Thoracic aorta (tissue), 2 donors: ENCODE measurements at places on chromosomes 4 and X.

- DNase-seq, result no peak
Observed at GRCh38 chr4:169253113-169253671, 17.6 kb downstream of the SH3RF1 start.

GRCh38 chr4:123581802-123582201 is 185.2 kb downstream of the SPRY1 start:
- no peak for DNase-seq

GRCh38 chr4:99352602-99353537 is at the start of gene ADH1C:
TSS of gene ADH1C (minus strand) at chr4:99352746. CDS start at chr4:99352675, 71 bp downstream.
- DNase-seq, result no peak

DNA sequence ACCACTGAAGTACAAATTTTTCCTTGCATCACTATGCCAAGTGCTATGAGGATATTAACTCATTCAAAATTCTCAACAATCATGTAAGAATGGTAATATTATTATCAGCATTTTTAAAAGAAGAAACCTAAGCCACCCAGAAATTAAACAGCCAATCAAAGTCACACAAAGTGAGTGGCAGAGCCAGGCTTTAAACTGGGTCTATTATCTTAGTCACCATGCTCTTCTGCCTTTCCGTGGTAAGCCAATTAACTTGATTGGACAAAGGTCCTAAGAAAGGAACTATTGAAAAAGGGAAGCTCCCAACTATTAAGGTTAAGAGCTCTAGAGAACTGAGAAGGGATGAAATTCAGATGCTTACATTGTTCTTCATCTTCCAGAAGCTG is 111.5 kb downstream of the ASB9 start:
- DNase-seq, result no peak

- DNase-seq, result no peak
Observed at GRCh38 chr4:52751487-52751911, 274 bp upstream of the ERVMER34-1 start.

DNA sequence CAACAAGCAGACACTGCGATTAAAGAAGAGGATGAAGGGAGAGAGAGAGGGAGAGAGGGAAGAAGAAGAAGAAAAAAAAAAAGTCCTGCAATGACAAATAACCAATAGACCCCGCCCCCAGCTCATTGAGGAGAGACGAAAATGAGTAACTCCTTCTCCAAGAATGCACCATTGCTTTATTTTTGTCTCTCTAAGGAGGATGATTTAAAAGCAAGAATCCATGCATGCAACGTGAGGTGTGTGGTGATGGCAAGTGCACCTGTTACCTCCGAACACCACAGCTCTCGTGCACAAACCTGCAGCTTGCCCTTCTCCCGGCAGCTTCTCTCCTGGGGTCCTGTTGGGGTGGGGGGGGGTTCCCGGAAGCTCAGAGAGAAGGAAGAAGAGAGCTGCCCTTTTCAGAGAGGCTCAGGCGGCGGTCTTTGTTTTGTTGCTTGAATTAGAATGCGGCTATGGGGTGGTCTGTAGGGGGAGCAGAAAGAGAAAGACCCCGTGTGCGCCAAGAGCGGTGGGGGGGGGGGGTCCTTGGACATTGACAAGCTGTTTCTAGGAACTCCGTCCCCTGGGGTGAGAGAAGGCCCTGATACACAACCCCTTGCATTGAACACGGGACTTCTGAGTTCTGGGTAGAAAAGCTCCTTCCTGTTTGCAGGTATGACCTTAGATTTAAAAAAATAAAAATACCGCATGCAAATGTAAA is 100.7 kb downstream of the CRLF2 start:
- DNase-seq, result no peak

GRCh38 chr4:98352396-98352795 is 91.2 kb downstream of the RAP1GDS1 start:
- DNase-seq, result no peak

DNA sequence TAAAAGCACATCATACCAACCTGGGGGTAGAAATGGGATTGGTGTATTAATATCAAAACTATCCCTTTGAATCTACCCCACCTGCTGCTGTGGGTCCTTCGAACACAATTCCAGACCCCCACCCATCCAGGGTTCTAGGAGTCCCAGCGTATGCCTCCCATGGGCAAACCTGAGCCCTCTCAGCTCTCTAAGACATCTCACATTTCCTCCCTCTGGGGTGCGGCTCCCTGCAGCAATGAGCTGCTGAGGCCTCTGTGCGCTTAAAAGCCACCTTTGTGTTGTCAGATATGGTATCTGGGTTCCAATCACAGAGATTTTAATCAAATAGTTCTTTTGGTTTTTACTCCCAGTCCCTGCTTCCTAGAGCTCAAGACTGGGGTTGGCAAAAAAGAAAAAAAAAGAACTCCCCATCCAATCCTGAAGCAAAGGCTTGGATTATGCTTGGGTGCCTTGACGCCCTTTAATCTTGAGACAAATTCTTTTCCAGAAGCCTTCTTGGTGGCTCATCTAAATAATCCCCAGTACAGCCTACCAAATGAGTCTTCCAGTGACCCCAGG is 37.5 kb upstream of the NOCT start:
- no peak for DNase-seq

DNA sequence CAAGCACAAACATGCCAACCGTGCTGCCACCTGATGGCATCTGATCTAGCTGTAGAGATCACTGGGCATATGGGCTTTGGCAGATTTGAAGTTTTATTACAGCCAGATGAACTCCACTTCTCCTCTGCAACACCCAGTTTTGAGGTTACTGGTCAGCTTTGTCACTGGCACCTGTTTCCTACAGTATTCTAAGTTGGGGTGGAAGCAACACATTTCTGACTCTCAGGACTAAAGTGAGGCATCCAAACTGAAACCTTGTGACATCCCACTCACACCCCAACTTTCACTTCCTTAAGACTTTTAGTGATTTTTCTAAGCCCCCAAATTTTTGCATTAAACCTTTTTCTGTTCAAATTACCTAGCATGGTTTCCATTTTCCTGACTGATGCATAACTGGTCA is 115.1 kb upstream of the PCDH18 start:
- DNase-seq, result no peak

DNA sequence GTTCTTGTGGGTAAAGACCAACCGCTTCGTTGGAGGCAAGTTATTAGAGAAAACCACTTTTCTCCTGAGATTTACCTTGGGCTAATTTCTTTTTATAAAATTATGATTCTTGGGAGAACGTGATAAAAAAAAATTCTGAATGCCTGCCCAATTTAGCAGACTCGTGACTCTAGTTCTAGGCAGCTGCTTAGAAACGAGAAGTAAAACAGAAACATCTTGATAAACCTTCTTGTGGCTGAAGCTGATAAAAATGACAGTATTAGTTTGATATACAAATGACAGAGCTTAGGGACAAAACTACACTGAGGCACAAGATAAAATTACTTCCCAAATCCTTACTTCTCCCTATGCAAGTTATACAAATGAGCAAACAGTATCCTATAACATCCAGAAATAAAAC is 458.9 kb upstream of the TEX13C start:
- no peak for DNase-seq

GRCh38 chr4:91345632-91346031 is 958.1 kb upstream of the GRID2 start:
- DNase-seq, result no peak

DNA sequence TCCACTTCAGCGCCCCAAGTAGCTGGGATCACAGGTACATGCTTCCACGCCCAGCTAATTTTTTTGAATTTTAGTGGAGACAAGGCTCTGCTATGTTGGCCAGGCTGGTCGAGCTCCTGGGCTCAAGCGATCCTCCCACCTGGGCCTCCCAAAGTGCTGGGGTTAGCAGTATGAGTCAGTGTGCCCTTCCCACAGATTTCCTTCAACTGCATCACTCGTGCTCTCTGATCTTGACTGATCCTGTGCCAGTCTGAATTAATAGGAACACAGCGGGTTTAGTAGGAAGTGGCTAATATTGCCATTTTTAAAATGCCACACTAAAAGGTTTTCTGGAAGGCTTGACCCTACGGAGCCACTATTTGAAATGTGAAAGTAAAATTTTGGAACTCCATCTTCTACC is 4.3 kb upstream of the SHROOM2 start:
- DNase-seq, result no peak

DNA sequence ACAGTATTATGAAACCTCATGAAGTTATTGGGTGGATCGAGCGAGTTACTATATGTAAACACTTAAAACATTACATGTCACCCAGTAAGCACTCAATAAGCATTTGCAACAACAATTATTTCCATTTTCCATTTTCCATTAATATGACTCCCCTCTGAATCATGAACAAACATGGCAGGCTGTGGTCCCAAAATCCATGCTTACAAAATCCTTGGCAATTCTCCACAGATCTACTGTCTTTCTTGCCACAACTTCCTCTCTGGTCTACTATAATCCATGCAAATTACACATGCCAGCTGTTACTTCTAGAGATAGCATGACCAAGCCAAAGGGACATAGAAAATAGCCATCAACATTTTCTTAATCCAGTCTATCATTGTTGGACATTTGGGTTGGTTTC is 22.0 kb downstream of the ASB11 start:
- no peak for DNase-seq

DNA sequence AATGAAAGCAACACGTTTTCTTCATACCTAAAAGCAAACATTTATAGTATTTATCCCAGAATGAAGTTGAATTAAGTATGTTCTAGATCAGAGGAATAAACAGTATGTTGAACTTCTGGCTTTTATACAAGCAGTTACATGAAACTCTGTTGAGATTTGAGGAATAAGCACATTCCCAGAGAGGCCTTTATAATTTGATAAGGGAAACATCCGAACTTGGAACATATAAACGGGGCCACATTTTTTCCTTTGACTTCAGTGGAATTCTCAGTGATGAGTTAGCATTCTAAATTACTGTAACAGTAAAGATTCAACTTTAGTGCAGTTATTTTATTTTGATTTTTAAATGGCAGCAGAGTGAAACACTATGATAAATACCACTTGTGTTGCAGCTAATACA is 119.5 kb downstream of the GLRA3 start:
- DNase-seq, result no peak

- no peak for DNase-seq
Observed at GRCh38 chrX:101415180-101416145, 7.4 kb downstream of the HNRNPH2 start.

- no peak for DNase-seq
Observed at GRCh38 chr4:137892134-137892533, 350.0 kb downstream of the SLC7A11 start.

- DNase-seq, result no peak
Observed at GRCh38 chrX:23513121-23513520, 154.2 kb upstream of the PRDX4 start.

DNA sequence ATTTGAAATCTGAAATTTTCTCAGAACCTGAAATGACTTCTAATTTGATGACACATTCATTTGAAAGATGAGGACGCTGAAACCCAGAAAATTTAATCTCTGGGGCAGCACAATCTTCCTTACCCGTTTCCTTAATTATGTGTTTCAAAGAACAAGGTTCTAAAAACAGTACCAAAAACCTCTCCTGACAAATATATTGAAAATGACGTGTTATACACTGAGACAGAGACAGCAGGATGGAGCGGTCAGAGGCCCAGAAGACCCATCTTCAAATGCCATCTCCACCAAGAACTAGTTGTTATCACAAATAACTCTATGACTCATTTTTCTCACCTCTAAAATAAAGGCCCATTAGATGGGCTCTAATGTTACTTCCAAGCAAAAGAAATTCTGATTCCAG is 177.3 kb downstream of the NSUN7 start:
- no peak for DNase-seq

GRCh38 chrX:103254171-103254824 is 657 bp downstream of the TCEAL8 start:
- DNase-seq, result no peak

GRCh38 chr4:930827-931193 is 1.3 kb downstream of the GAK start:
- no peak for DNase-seq

- no peak for DNase-seq
Observed at GRCh38 chr4:147157860-147158701, 212.4 kb upstream of the TTC29 start.

DNA sequence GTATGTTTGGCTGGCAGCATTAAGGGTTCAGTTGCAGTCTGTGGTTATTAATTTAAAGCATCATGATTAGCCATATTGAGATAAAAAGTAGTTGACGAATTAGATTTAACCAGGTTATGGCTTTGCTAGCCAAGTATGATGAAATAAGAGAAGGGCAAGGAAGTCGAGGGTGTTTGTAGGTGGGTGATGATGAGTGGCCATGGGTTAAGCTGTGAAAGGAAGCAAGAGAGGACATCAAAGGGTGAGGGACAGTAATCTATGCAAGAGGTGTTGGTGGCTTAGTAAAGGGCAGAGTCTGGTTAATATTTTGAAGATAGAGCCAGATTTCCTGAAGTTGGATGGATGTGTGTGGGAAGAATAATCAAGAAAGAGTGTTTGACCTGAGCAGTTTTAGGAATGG is 44.5 kb downstream of the STIM2 start:
- no peak for DNase-seq

DNA sequence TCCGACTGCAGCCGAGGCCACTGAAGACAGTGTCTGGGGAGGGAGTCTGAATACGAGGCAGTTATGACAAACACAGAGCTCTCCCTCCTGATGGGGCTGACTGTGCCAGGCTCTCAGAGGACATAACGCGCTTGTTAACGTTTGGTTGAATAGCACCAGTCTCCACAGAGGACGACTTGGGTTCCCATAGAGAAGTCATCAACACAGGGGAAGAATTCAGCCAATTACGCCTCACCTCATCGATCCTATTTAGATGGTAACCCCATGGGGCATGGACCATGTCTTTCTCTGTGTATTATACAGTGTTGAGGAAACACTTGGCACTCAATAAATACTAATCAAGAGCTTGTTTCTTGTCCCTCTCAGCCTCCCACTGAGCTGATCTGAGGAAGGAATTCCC is 642.6 kb upstream of the LCORL start:
- no peak for DNase-seq

- no peak for DNase-seq
Observed at GRCh38 chr4:151807220-151807619, 46.4 kb upstream of the GATB start.

DNA sequence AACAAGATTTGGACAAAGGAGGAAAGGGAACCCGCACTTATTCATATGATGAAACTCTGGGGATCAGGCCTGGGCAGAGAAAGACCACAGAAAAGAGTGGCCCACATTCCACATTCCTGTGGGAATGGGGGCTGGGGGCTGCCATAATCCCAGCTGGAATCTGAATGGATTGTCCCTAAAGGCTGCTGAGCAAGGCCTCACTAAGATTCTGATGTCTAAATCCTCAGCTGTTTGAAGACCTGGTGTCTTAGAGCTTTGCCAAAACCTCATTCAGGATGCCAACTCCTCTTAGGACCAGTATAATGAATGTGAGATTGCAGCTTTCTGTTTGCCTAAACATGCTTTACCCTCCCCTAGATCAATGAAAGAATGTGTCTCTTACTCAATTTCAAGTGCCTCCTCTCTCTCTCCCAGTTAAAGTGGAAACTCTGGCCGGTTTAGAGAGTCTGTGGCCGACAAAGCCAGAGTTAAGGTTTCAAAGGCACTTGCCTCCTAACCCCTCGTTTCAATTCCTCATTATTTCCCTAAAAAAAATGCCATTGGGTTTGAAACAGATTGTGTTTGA is 33.3 kb upstream of the GPC4 start:
- no peak for DNase-seq

- no peak for DNase-seq
Observed at GRCh38 chrX:13131396-13132137, 87.1 kb upstream of the FAM9C start.
